ENCODE measurements at places on chromosomes 13 and 19.

GRCh38 chr13:50162001-50162400 lies 146.8 kb downstream of the KCNRG start:
- no peak for DNase-seq

- DNase-seq = peak; percentile 75
These were observed at the start of gene TSEN34 for GRCh38 chr19:54191011-54191810. TSS of gene TSEN34 (plus strand) at chr19:54191308. CDS start at chr19:54191365, 57 bp downstream.

- DNase-seq = peak; percentile 18
These were observed at the start of gene PLPPR3 for GRCh38 chr19:821825-822503. TSS of gene PLPPR3 (minus strand) at chr19:821955. CDS start at chr19:821559, 396 bp downstream.

DNA sequence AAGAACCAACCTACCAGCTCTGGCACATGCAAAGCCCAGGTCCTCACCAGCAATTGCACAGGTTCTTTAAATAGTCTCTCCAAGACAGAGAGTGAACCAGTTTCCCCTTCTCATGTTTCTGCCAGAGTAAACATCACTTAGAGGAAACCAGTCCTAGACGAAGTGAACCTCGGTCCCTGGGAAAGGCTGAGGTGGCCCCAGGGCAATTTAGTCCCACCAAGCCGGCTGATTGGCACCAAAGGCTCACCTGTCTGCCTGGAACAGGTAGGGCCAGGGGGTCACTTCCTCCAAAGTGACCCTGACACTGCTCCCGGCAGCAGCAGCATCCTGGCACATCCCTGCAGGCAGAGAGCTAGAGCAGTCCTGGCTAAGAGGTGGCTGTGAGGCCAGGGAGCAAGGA lies 122.9 kb upstream of the ZNF507 start:
- no peak for DNase-seq

- no peak for DNase-seq
These were observed 109.5 kb upstream of the TSC22D1 start for GRCh38 chr13:44685641-44686040.

Measured in NCI-H1092 (cell line).